A549 treated with GW870086 at 1 μM for 4 hours (cell line): ENCODE measurements at places on chromosomes 5 and 9. TPM values are rescaled to one million over a fixed set of nuclear protein-coding genes. Genes with fewer than 3 reads are reported as not detected.

RAB24 gene
- total RNA-seq: 22.5 to 26.9 TPM (median 24.5 TPM) in 5 replicates

TAF11L9 gene
- not detected in 5 replicates for total RNA-seq

PAEP gene
- 0.41 to 0.47 TPM (median 0.45 TPM) in 4 of 5 replicates, not detected in the other for total RNA-seq

TLE4 gene
- total RNA-seq: 9.7 to 12.7 TPM (median 11.6 TPM) in 5 replicates
